ENCODE measurements at places on chromosomes 5 and 9.

- no peak for DNase-seq
Measured at GRCh38 chr5:149632311-149633251, 51.3 kb downstream of the ARHGEF37 start.

DNA sequence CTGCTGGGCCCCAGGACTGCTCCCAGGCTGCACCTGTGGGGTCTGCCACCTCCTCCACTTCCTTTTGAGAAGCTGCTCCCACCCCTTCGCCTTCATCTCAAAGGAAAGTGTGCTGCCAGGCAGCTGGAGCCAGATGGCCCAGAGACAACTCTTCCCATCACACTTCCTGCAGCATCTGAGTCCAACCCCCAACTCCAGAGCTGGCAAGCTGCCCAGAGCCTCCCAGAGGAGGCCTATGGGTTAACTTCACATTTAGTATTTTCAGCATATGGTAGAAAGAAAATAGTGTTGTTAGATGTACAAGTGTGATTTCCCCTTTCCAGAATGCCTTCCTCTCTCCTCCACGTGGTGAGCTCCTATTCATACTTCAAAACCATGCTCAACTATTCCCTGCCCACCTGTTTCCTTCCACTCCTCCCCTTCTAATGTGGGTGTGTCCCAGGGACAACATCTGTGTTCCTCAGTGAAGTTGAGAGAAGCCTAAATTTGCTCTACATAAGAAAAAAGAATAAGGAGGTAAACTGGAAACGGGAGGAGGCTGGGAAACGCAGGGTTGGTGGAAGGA is 38.6 kb upstream of the KCNMB1 start:
- no peak for DNase-seq

GRCh38 chr5:11588803-11589202 is 315.4 kb downstream of the CTNND2 start:
- no peak for DNase-seq

GRCh38 chr5:154559398-154560276 is 81.6 kb upstream of the HAND1 start:
- DNase-seq: no peak

GRCh38 chr5:147472664-147473475 is 37.0 kb downstream of the DPYSL3 start:
- DNase-seq: no peak

GRCh38 chr5:142486020-142486419 is 161.2 kb upstream of the SPRY4 start:
- DNase-seq: no peak

GRCh38 chr5:103305809-103306208 is 47.2 kb downstream of the MACIR start:
- no peak for DNase-seq

DNA sequence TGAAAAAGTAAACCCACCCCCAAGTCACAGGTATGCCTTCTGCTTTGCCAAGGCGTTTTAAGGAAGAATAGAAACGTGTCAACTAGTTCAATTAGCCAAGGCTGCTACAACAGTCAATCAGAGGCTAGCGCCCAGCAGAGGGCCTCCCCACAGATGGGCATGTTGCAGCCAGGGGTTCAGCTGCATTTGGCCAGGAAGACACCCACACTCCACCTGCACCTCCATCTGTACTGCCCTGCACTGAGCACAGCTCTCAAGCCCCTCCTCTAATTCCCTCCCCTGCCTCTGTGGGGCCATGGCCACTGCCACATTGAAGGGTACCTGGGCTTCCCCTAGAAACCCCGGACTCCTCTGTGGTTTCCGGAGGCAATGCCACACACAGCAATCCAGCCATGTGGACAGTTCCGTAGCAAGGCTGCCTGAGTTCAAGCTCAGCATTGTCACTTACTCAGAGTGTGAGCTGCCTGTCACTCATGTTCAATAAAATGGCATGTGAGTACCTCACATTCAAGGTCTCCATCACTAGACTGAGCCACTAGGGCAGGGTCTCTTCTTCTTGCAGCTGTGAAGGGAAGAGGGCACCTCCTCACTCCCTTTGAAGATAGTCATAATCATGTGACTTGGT is 248.4 kb downstream of the IRX2 start:
- no peak for DNase-seq

DNA sequence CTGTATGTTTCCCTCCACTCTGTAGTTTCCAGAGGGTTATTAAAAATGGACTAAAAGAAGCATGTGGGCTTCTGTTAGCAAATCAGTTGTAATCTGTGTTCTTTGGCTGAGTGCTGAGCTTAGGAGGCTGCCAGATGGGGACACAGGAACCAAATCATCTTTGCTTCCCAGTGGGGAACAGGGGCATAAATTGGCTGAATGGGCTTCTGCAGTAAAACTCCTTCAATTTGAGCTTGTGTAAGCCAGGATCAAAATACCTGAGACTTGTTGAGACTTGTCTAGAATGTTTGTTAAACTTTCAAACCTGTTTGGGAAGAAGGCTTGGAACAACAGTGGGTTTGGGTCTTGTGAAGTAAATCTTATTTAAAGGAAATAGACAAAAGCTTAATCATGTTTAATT is 32.2 kb upstream of the TNFAIP8 start:
- no peak for DNase-seq

DNA sequence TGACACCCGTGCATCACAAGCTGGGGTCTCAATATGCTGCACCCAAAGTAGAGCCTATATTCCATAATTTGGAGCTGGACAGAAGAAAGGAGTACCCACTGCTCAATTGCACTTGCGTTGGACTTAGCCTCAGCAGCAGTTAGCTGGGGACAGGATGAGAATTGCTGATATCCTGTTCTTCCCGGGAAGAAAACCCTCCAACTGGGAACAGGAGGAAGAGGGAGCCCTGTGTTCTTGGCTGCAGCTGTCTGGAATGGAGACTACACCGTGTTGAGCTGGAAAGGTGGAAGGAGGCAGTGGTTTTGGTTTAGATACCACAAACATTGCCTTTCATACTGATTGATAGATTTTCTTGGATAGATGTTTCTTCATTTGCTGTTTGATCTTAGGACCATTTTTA is 24.6 kb downstream of the CNTLN start:
- DNase-seq: no peak

DNA sequence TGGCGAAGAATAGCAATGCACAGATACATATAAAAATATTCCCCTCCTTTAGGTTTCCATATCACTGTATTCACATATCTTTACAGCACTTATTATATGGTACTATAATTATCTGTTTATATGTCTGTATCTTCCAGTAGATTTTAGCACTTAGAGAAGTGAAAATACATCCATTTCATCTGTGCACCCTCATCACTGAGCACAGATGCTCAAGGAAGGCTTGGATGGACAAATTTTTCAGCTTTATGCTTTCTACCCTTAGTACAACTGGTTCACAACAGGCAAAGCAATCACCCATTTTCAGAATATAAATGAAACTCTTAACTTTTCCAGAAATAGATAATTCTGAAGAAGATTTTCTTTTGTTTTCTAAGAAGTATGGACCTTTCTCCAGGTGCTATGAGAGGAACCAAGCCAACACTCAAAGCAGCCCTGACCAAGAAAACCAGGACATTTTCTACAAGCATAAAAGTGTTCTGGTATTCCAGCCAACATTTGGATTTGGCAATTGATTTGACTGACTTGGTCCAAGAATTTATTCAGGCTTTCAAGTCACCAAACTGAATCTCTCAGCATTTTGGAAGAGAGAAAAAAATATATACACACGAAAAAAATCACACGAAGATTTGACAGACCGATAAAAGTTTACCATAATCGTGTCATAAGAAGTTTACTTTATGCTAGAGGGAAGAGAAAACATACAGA is 170.2 kb upstream of the CD180 start:
- DNase-seq: no peak

GRCh38 chr5:115471345-115472063 is 73.1 kb downstream of the FEM1C start:
- DNase-seq: no peak

DNA sequence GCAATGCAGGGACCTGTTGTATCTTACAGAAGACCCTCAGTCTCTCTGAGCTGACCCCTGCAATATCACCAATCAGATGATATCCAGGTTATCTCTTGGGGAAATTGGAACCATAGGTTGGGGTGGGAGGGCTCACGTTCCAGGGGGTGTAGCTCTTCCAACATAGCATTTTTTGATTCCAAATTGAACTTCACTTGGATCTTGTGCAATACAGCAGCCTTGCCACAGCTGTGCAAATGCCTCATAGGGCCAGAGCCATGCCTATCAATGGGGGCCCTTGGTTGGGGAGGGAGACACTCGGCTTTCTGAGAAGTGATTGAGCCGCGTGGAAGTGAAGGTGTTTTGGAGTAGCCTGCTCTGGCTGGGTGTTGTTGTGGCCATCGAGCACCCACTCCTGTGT is 117.2 kb upstream of the PITX1 start:
- no peak for DNase-seq

- DNase-seq: no peak
Measured at GRCh38 chr9:135242049-135242396, 154.6 kb downstream of the OLFM1 start.

DNA sequence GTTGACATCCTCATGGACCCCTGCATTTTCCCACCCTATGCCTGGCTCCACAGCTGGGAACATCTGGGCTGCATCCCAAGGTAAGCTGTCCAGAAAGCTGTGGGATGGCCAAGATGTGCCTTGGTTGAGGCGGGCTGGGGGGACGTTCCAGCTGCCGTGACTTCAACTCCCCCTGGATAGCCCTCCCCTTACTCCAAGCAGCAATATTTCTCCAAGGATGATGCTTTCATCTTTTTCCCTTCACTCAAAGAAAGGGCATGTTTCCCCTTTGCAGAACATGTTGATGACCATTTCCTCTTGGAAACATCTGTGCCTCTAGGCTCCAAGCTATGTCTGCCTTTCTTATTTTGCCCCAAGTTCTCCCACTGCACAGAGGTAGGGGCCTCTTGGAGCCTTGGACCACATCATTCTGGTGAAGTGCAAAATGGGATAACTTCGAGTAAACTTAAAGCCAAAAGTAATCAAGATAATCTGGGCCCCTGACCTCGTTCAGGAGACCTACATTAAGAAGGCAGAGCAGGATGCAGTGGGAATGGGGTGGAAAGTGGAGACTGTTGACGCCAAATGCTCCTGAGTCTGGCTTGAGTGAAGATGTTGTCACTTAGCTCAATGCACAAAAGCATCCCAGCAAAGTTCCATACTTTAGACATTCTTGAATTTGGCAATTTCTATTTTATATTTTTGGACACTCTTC is 175.2 kb downstream of the GAS1 start:
- no peak for DNase-seq

- DNase-seq: no peak
Measured at GRCh38 chr5:40986666-40987065, 77.4 kb downstream of the C7 start.

DNA sequence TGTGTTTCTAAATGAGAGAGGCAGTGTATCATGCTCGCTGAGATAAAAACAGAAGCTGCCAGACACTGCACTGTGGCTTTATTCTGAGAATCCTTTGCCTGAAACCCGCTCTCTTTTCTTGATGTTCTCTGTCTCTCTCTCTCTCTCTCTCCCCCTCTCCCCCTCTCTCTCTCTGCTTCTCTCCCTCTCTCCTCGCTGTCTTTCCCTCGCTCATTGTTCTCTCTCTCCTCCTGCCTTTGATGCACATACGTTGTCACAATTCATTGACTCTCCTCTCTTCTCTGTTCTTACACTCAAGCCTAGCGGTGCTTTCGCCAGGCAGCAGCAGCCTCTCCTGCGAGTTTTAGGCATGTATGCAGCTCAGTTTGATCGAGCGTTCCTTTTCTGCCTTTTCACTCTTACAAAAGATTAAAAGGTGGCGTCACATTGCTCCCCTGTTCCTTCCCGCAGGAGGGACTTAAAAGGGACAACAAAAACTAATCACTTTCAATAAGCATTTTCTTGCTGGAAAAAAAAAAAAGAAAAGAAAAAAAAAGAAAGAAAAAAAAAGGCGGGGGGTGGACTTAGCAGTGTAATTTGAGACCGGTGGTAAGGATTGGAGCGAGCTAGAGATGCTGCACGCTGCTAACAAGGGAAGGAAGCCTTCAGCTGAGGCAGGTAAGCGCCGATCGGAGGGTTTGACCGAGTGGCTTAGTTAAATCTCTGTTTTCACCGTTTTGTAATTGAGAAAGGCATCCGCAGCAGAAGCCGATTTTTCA is 717.9 kb upstream of the WWC1 start:
- DNase-seq: no peak

GRCh38 chr5:156327296-156327695 is 332 bp downstream of the SGCD start:
- DNase-seq: no peak

GRCh38 chr5:139951983-139952382 is 91.1 kb downstream of the NRG2 start:
- DNase-seq: no peak

- DNase-seq: no peak
Measured at GRCh38 chr5:162410365-162410764, 342.8 kb downstream of the GABRG2 start.

All from stimulated activated CD4-positive, alpha-beta T cell treated with anti-CD3 and anti-CD28 coated beads, Interleukin-12 subunit alpha, Interleukin-12 subunit beta, amount 100 ng/mL, for 4 hours (primary cell).